ENCODE measurements at places on chromosomes 3 and 15. TPM values are rescaled to one million over a fixed set of nuclear protein-coding genes. Genes with fewer than 3 reads are reported as not detected.
A peak's percentile ranks its signal among the peaks of the same experiment; 100 is the strongest.

TMEM212 gene
- not detected for total RNA-seq

CP gene
- total RNA-seq, result 7.1 TPM

IMPDH2 gene
- 249 TPM for total RNA-seq

TMC3 gene
- total RNA-seq, result not detected

GABRA5 gene
- not detected for total RNA-seq

NR1D2 gene
- total RNA-seq, result 9.8 TPM

ROPN1B gene
- not detected for total RNA-seq

KNG1 gene
- total RNA-seq, result 1.2 TPM

GRCh38 chr15:40325700-40326099 is 2.2 kb downstream of the INAFM2 start:
- no peaks in the 10 kb centered on the region for H3K27me3 ChIP-seq
- no peak for DNase-seq
- H3K36me3 ChIP-seq, result no peaks in the 10 kb centered on the region
- no peak overlapping the region for H3K27ac ChIP-seq

DNA sequence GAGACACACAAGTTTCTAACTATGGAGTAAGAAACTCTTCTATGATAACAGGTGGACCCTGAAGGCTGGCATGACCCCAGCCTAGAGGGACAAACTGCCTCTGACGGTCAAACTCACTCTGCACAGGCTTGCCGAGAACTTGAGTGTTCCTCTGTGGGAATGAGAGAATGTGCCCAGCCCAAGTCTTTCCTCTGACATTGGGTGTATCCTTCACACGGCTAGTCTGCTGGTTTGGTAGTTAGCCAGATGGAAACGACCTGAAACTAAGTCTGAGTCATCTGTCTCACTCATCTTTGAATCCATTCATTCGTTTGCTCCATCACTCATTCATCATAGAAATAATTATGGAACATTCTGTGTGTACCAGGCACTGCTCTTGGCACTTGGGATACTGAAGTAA is 198.4 kb downstream of the ATP10A start:
- H3K27ac ChIP-seq, result no peak overlapping the region
- no peaks in the 10 kb centered on the region for H3K27me3 ChIP-seq
- no peak for DNase-seq
- H3K4me3 ChIP-seq, result no peak overlapping the region

DNA sequence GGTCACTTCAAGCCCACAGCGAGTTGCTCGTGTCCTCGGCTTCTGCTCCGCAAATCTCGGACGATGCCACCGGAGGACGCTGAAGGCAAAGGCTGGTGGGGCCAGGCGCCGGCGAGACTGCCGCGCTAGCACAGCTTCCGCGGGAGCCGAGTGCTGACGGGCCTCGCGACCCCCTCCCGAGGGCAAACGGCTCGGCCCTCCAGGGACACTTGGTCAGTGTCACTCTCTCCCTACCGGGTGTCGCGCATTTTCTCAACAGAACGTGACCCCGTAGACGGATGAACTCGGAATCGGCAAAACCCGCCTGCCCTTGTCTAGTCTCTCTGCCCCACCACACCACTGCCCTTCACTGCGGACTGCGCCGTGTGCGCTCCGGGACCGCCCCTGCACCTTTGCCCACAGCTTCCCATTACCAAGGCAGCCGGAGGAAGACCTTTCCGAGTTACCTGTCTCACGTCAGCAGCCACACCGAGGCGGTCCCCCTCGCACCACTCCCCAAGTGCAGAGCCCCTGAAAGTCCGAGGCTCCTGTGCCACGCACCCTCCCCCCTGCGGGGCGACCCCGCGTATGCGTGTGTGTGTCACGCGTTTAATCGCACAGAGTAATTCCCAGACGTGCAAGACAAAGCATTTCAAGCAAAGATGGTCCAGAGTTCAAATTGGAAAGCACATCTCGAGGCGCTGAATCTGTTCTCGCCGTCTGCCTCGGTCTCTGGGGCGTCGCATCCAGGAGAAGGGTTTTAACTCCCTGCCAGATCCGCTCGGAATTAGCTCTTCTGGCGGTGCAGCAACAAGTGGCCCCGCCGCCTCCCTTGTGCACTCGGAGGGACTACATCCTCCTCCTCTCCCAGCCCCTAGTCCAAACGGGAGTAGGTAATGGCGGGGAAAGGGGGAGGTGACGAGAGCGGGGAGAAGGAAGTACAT is 245.0 kb upstream of the TOPAZ1 start:
- H3K27me3 ChIP-seq, result peaks cover 82% of the 10 kb centered on the region
- DNase-seq, result no peak
- peak overlapping the region; percentile 19 for H3K4me3 ChIP-seq
- no peaks in the 10 kb centered on the region for H3K36me3 ChIP-seq
- peaks cover 6% of the 10 kb centered on the region for H3K4me1 ChIP-seq

GRCh38 chr15:59384507-59384906 is 11.8 kb upstream of the MYO1E start:
- no peaks in the 10 kb centered on the region for H3K36me3 ChIP-seq
- no peak overlapping the region for H3K27ac ChIP-seq
- H3K27me3 ChIP-seq, result no peaks in the 10 kb centered on the region
- no peak for DNase-seq

DNA sequence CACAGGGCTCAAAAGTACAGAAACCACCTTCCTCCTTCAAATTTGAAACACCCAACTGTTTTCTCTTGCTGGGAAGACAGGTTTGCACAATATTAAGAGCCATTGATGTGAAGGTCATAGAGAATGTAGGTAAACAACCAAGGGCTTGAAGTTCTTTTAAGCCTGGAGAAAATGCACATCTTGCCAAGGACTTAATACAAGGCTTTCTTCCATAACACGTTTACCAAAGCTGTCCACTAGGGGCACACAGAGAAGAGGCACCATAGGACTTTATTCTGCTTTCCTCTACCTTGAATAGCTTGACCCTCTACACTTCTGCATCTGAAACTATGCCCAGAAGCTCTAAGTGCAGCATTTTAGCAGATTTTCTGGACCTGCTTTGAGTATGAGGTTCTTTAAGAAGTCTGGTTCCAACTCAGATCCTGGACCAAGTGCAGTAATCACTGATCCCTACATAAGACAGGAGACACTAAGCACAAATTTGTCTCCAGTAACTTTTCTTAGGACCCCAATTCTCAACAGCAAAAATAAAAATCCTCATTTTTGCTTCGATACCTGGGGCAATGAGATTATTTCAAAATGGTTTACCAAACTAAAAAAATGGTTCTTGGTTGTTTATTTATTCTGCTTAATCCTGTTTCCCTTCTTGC is 138.0 kb downstream of the FBN1 start:
- H3K27ac ChIP-seq, result no peak overlapping the region
- H3K4me3 ChIP-seq, result no peak overlapping the region
- no peaks in the 10 kb centered on the region for H3K4me1 ChIP-seq
- no peaks in the 10 kb centered on the region for H3K27me3 ChIP-seq
- H3K36me3 ChIP-seq, result no peaks in the 10 kb centered on the region
- DNase-seq, result peak; percentile 24

GRCh38 chr15:62558640-62559380 is 393.7 kb upstream of the C2CD4B start:
- H3K4me1 ChIP-seq, result no peaks in the 10 kb centered on the region
- no peak overlapping the region for H3K4me3 ChIP-seq
- no peaks in the 10 kb centered on the region for H3K27me3 ChIP-seq
- no peak for DNase-seq

DNA sequence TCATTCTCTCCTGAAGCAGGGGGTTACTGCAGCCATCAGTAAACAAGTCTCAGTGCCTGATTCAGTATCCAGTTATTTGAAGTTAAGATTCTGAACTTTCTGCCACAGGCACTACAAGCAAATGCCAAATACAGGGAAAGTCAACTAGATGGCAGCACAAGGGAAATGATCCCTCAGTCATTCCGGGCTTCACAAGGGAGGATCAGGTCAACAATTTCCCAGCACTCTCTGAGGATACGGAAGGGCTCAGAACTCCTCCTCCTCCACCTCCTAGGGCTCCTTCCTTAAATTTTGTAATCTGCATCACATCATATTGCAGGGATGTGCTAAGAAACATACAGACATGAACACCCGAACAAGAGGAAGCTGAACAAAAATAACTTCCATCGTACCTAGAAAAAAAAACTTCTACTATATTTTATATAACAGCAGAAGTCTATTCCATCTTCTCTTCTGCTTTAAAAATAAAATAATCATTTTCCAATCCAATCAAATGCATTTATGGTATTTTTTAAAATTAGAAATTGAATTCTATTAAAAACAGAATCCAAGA is 187.1 kb downstream of the FMN1 start:
- H3K4me1 ChIP-seq, result no peaks in the 10 kb centered on the region
- no peak for DNase-seq
- H3K27ac ChIP-seq, result no peak overlapping the region
- no peak overlapping the region for H3K4me3 ChIP-seq

- H3K36me3 ChIP-seq, result no peaks in the 10 kb centered on the region
- DNase-seq, result no peak
- H3K27me3 ChIP-seq, result peaks cover 3% of the 10 kb centered on the region
These were observed 82.8 kb downstream of the SPATA16 start for GRCh38 chr3:173058229-173058628.

DNA sequence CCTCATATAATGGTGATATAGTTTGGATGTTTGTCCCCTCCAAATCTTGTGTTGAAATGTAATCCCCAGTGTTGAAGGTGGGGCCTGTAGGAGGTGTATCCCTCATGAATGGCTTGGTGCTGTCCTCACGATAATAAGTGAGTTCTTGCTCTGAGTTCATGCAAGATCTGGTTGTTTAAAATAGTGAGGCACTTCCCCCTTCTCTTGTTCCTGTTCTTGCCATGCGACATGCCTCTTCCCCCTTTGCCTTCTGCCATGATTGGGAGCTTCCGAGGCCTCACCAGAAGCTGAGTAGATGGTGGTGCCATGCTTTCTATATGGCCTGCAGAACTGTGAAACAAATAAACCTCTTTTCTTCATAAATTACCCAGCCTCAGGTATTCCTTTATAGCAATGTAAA is 39.2 kb downstream of the REC114 start:
- H3K27me3 ChIP-seq, result no peaks in the 10 kb centered on the region
- no peak for DNase-seq
- no peak overlapping the region for H3K27ac ChIP-seq
- H3K4me3 ChIP-seq, result no peak overlapping the region
- no peaks in the 10 kb centered on the region for H3K4me1 ChIP-seq
- H3K36me3 ChIP-seq, result no peaks in the 10 kb centered on the region

DNA sequence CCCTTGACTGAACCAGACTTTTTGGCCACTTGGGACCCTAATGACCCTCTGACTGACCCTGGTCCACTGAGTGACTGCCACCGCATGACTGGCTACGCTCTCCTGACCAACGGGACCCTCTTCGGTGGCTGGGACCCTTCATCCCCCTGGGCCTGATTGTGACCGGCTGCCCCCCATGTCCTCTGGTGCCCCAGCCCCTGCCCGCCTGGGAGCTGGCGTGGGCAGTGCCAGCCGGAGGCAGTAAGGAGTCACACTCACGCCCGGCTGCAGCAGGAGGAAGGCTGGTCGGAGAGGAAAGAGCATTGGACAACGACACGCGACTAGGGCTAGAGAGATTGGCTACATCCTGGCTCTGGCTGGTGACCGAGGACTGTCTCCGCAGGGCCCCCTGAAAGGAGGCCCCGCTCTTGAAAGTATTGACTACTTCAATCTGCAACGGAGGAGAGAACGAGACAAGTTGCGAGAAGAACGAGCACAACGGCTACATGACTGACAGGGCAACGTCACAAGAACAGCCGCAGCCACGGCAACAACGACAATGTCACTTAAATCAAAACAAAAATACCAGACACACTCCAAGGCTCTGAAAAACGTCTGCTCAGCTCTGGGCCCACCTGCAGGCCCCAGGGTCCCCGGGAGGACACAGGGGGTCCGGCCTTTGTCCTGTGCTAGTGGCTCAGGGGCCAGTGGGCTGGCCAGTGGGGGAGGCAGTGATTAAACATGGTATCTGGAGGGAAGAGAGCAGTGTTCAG is 15.1 kb upstream of the SEC13 start:
- no peak overlapping the region for H3K4me3 ChIP-seq
- DNase-seq, result no peak
- no peaks in the 10 kb centered on the region for H3K4me1 ChIP-seq
- no peaks in the 10 kb centered on the region for H3K27me3 ChIP-seq
- H3K27ac ChIP-seq, result no peak overlapping the region

- H3K4me1 ChIP-seq, result no peaks in the 10 kb centered on the region
- H3K4me3 ChIP-seq, result no peak overlapping the region
- DNase-seq, result no peak
- no peak overlapping the region for H3K27ac ChIP-seq
These were observed 6.9 kb downstream of the SUCNR1 start for GRCh38 chr3:151880416-151880690.

- DNase-seq, result no peak
- no peak overlapping the region for H3K27ac ChIP-seq
- H3K27me3 ChIP-seq, result no peaks in the 10 kb centered on the region
These were observed 137.4 kb downstream of the SV2B start for GRCh38 chr15:91237445-91237844.

GRCh38 chr3:172856795-172857742 is 106.5 kb downstream of the ECT2 start:
- H3K27me3 ChIP-seq, result no peaks in the 10 kb centered on the region
- H3K4me1 ChIP-seq, result no peaks in the 10 kb centered on the region
- no peak for DNase-seq
- no peak overlapping the region for H3K27ac ChIP-seq
- no peaks in the 10 kb centered on the region for H3K36me3 ChIP-seq

- H3K4me3 ChIP-seq, result no peak overlapping the region
- no peak for DNase-seq
- H3K36me3 ChIP-seq, result no peaks in the 10 kb centered on the region
- no peak overlapping the region for H3K27ac ChIP-seq
- H3K27me3 ChIP-seq, result no peaks in the 10 kb centered on the region
These were observed 41.6 kb downstream of the MEGF11 start for GRCh38 chr15:66211670-66212562.

DNA sequence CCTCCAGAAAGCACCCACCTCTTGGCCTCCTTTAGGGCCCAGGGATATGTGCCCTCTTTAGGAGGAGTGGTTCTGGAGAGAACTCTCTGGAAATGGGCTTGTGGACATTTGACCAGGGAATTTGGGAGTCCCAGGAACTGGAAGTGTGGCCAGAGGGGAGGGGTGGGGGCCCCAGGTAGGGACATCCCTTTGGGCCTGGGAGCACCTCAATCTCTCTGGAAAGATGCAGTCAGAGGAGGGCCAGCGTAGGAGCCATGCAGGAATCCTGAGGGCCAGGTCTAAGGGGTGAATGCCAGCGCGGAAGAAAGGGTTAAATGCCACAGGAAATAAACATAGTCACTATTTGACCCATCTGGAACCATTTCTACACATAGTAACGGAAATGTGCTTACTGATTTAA is 50.3 kb upstream of the ITGA11 start:
- H3K4me3 ChIP-seq, result no peak overlapping the region
- H3K27ac ChIP-seq, result no peak overlapping the region
- H3K27me3 ChIP-seq, result no peaks in the 10 kb centered on the region
- no peaks in the 10 kb centered on the region for H3K36me3 ChIP-seq
- no peak for DNase-seq
- no peaks in the 10 kb centered on the region for H3K4me1 ChIP-seq

DNA sequence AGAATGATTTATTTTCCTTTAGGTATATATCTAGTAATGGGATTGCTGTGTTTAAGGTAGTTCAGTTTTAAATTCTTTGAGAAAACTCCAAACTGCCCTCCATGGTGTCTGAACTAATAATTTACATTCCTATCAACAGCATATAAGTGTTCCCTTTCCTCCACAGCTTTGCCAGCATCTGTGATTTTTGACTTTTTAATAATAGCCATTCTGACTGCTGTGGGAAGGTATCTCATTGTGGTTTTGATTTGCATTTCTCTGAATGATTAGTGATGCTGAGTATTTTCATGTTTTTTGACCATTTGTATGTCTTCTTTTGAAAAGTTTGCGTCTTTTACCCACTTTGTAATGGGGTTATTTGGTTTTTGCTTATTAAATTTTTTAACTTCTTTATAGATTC is 571.6 kb upstream of the CCDC54 start:
- H3K27me3 ChIP-seq, result no peaks in the 10 kb centered on the region
- no peaks in the 10 kb centered on the region for H3K4me1 ChIP-seq
- no peak overlapping the region for H3K4me3 ChIP-seq
- H3K36me3 ChIP-seq, result no peaks in the 10 kb centered on the region
